ENCODE measurements at places on chromosomes 5 and 9.

- no peak for DNase-seq
Measured at GRCh38 chr9:69317081-69317480, 7.9 kb upstream of the ENTREP1 start.

GRCh38 chr5:112417931-112418658, 982 bp downstream of the EPB41L4A start:
- DNase-seq = no peak

DNA sequence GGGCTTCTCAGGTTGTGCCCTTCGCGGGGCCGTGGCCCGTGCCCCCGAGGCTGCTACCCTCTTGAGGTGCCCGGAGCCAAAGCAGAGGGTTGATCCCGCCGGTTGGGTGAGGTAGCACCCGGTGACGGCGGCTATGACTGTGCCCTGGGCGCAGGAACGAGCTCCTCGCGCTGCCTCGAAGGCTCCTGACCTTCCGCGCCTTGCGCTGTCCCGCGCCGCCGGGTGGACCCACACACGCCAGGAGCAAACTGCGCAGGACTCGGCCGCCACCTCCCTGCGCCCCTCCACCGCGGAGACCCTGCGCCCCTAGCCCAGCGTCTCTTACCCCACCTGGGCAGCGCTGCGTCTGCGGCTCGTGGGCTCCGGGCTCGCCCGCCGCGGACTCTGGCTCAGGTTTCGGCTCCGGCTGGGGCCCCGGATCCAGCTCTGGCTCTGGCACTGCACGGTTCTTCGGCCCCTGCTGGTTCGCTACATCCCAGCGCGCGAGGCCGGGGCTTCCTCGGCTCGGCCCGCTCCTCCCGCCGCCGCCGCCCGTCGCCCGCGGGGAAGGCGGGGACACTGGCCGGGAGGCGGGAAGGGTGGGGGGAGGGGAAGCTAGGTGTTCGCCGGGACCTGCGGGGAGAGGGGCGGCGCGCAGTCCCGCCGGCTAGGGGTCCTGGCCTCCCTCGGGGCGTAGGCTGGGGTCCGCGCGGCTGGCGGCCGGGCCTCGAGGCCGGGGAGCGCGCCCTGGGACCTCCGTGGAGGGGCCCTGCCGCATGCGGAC, 5.4 kb upstream of the PITX1 start:
- no peak for DNase-seq

GRCh38 chr5:138241688-138242571, 28.8 kb upstream of the CDC23 start:
- peak; percentile 1 for DNase-seq

DNA sequence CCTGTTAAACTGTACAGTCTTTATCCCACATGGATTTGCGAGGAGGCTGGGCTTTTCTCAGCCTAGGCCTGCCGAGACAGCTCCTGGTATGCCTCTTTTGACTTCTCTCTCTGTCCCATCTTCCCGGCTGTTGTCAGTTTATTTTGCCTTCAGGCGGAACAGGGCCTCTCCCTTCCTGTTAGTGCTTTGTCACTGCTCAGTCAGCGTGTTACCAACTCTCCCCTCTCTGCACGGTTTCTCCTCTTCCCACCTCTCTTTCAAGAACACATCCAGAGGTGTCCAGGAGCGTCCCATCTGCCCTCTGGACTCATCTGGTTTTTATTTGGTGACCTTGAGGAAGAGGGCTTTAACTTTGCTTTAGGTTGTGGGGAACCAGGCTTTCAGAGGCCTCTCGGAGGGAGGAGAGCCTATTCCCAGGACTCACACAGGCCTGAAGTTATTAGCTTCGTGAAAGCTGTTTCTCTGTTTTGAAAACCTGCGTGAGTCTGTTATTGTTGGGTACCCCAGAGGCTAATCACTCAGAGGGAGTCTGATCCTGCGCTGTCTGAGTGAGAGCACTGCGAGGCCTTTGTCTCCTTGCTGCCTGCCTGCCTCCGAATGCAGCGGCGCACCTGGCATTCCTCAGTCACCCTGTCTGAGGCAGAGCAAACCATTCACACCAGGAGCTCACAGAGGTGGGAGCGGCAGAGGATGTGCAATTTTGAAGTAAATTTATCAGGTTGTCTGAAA, 234.4 kb upstream of the MPDZ start:
- no peak for DNase-seq

GRCh38 chr9:119792242-119792641, 423.0 kb upstream of the BRINP1 start:
- no peak for DNase-seq

DNA sequence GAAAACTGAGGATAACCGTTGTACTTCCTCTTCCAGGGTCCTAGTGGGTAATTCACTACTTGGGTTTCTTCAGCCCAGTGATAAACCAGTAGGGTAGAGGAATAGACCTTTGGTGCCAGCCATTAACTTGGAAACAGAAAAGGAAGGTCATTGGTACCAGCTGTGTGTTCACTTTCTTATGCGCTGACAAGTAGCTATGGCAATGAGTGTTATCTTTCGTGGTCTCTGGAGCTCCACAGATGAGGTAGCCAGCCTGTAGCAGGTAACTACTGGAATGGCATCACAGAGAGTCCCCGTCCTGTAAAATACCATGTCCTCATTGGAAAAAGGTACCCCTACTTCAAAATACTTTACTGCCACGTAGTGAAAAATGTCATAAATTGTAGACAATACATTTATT, 2.3 kb downstream of the UHRF2 start:
- no peak for DNase-seq

DNA sequence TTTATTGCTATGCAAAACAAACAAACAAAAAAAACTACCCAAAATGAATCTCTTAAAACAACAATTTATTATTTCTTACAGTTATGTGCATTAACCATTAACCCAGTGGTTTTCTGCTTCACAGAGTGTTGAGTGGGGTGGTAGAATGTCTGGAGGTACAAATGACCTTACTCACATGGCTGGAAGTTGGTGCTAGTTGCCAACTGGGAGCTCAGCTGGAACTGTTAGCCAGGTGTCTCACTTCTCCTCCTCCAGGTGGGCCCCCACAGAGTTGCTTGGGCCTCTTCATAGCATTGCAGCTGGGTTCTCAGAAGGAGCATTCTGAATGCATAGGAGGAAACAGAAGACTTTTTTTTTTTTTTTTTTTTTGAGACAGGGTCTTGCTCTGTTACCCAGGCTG, 10.5 kb upstream of the B4GALT1 start:
- no peak for DNase-seq

DNA sequence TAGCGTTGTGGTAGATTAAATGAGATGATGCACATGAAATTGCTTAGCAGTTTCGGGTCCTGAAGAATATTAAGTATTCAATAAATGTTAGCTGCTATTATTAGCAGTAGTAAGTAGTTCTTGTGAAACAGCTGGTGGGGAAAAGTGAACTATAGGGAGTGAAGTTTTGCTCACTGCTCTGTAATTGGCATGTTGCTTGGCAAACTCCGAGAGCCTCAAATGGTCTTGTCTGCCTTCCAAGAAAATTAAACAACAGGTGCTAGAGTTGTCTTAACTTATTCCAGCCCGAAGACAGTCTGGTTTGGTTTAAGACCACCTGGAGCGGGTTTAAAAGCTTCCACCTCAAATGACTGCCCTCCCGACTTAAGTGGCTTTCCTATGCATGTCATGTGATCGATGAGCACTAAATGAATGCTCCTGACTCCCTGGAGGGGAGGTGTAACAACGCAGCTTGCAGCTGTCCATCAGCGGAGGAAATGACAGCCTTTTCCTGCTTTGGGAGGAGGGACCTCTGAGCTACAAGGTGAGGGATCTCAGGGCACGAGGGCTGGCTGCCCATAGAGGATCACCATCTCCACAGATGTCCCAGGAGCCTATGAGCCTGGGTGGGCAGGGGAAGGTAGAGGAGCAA, 202.9 kb upstream of the PANK3 start:
- DNase-seq = no peak

- no peak for DNase-seq
Measured at GRCh38 chr5:37645707-37646106, 194.1 kb downstream of the GDNF start.

- DNase-seq = no peak
Measured at GRCh38 chr5:159451197-159452052, 121.1 kb upstream of the IL12B start.

- DNase-seq = no peak
Measured at GRCh38 chr9:114456929-114457328, 48.3 kb downstream of the WHRN start.

GRCh38 chr5:1807451-1808185, 6.4 kb downstream of the NDUFS6 start:
- no peak for DNase-seq

DNA sequence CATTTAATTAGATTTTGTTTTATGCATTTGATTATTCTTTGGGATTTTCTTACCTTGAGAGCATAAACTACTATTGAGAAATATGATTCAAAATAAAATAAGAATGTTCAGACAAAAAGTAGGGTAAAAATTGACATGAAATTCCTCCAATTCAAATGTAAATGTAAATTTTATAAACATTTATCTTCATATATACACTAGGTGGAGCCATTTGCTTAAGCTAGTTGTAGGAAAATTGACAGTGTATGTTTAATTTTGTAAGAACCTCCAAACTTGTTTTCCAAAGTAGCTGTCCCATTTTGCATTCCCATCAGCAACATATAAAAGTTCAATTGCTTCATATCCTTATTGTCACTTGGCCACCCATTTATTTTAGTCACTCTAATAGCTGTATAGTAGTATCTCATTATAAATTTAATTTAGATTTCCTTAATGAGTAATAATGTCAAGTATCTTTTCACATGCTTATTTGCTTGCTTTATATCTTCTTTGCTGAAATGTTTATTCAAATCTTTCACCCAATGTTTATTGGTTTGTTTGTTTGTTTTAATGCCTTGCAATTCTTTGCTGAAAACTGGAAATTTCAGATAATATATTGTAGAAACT, 37.6 kb upstream of the SLCO6A1 start:
- DNase-seq = no peak

DNA sequence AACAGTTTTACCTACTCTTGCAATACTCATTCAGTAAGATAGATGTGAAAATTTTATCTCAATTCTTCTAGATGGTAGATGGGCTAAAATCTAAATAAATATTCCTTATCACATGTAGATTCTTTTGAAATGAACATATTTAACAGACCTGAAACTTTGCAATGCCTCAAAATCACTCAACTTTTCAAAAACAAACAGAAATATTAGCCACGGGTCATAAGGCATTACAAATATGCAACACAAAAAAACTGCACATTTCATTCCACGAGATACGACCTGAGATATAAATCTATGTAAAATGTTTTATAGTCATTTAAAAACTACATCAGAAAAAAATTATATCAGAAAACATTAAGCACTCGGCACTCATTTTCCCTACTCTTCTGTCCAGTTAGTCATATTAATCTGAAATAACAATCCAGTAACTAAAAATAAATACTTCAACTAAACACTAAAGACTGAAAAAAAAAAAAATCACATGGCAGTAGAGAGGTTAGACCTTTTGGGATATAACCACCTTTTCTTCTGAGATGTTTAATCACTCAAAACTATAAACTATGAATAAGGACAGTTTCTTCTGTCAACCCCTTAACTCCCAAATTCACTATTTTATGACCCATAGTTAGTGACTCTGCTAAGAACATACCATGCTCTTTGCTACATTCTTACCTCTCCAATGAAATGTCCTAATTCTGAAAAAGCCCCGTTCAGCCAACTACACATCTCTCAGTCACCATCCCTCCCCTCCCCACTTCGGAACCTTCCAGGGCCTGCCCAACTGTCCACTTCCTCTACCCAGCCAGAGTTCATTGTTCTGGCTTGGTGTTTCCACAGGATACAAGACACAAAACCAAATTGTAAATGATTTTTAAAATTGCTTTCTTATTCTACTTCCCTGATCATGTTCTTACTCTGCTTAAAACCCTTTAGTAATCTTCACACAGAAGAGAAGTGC, 6.4 kb downstream of the HOMER1 start:
- no peak for DNase-seq

DNA sequence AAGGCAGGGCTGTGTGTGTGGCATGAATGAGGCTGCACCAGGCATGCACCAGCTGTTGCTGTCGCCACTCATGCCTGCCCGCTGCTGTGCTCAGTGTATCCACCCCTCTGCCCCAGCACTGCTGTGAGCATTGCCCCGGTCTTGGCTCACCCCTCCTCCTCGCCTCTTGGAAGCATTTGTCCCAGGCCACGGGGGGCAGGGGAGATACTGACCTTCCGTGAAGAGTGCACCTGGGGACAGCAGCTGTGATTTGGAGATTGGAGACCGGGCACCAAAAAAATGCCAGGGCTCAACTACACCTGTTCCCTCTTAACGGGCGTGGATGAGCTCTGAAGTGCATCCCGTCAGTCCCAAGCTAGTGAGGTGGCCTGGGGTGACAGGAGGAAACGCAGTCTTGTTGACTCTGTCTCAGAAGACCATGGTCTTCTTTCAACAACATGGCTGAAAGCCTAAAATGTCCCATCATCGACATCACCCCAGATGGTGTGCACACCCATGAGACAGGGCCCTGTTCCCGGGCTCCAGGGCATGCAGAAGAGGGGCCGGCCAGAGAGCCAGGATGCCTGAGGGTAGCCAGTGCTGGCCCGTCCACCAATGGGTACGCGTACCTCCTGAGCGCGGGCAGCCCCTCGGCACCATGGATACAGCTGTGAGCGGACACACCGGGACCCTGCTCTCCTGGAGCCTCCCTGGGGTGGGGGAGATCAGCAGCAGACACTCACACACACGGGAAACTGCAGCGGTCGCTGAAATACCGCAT, 115.8 kb downstream of the COL5A1 start:
- DNase-seq = no peak

GRCh38 chr5:173263566-173263965, 28.6 kb upstream of the NKX2-5 start:
- no peak for DNase-seq

DNA sequence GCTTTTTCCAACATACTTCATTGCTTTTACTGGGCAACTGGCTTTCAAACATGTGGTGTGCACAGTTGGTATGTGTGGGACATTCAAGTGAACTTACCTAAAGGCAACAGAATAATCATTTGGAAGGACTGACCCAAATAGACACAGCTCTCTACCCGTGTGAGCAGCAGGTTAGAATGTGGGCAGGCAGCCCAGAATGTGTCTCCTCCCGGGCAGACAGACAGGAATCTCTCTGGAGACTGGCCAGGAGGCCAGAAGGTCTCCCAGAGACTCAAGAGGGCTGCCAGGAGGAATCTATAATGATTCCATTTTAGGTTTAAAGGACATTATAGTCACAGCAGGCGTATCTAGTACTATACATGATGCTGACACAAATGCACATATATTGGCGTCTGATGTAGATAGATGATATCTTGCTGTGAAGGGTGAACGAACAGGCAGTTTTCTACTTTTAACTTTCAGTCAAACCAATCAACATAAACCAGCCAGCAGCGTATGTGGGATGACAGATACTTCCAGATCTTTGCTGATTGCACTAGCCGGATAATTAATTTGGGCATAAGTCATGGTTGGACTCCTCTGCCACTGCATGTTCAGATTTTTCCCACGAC, 297.4 kb upstream of the ZNF608 start:
- DNase-seq = no peak

DNA sequence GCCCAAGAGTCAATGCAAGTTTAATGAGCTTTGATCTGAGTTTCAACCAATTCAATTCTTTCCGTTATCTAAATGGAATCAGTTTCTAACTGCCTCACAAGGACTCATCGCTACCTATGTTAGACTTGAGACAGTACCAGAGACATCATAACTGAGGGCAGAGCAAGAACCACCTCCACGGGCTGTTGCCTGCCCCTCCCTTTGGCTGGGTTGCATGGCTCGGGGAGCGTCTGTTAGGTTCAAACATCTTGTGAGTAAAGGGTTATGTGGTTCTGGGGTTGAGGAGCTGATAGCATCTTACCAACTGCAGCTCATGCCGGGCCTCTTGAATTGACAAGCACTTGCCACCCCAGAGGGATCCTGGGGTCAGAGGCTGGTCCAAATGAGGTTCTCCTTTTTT, 457.9 kb downstream of the ENC1 start:
- DNase-seq = no peak

GRCh38 chr5:172417130-172417841, 37.0 kb downstream of the SH3PXD2B start:
- no peak for DNase-seq

- no peak for DNase-seq
Measured at GRCh38 chr5:180521101-180521500, 26.9 kb downstream of the CNOT6 start.
